ENCODE measurements at places on chromosomes 5 and 9.

DNA sequence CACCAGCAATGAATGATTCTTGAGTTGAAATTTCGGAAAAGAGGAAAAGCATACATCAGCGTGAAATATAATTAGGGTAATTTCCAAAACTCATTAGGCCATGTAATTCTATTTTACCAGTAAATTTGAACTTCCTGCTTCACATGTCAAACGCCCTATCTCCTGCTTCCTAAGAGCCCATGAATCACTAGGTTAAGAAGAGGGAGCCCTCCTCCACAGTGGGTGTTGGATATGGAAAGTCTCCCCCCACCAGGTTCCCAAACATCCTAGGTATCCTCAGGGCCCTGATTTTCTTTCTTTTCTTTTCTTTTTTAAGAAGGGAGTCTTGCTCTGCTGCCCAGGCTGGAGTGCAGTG is 115.2 kb downstream of the SUSD1 start:
- DNase-seq = no peak

- no peak for DNase-seq
Measured at GRCh38 chr5:139896718-139897117, 101.1 kb downstream of the PSD2 start.

DNA sequence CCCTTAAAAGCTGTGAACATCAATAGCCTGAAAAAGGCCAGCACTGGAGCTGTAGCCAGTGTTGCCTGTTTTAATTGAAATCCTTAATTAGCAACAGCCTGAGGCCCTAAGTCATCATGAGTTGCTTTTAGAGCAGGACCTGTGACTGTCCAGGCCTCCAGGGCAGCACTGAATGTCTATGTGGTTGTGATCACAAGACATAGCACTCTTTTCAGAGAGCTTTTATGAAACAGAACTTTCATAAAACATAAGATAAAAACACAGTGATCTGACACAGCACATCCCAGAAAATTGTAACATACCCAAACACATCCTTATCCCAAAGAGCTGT is 85.5 kb upstream of the MYO10 start:
- peak; percentile 40 for DNase-seq

GRCh38 chr5:160938532-160938931 is 86.5 kb upstream of the ATP10B start:
- DNase-seq = peak; percentile 18

DNA sequence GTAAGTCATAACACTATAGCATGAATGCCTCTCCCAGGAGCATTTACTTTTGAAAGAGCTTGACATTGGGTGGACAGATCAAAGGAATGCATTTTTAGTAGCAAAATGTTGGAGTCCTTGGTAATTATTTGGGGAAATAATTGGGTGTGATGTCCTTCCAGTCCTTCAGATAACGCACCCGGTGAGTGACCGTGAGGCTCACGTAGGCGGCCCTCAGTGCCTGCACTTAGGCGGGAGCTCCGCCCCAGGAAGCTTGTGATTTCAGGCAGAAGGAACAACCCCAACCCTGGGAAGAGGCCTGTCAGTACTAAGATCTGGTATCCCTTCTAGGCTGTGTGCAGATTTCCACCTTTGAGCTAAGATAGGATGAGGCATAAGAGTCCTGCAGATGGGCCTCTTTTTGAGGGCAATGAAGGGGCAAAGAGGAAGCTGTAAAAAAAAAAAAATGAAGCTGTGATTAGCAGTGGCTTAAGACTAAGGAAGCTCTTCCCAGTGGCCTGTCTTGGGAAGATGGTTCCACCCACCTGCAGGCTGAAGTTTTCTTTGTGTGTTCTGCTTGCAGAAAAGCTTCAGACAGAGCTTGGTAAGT is 14.9 kb downstream of the BTNL9 start:
- DNase-seq = no peak

DNA sequence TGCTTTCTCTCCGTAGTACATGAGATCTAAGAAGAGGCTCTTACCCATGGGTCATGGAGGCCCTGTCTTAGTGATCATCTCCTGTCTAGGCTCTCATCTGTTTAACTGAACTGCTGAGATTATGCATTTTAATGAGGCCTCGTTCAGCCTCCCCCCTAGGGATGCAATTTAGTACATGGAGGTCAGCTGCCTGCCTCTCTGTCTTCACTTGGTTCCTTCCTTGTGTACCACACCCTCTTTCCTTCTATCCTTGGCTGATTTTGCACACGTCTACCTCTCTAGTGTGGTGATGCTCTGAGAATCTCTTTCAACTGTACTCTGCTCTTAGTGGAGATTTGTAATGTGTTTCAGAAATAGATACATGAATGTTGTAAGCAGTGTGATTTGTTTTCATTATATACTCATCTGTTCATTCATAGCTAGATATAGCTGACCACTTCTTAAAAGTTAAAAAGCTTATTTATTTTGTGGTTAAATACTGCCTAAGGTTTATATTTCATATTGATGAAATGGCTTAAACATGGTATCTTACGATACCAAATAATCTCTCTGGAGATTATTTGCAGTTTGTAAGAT is 3.5 kb upstream of the ACTBL2 start:
- no peak for DNase-seq

- DNase-seq = no peak
Measured at GRCh38 chr9:134966697-134967546, 49.2 kb upstream of the FCN1 start.

GRCh38 chr9:124828489-124829333 is 24.5 kb upstream of the WDR38 start:
- no peak for DNase-seq

GRCh38 chr5:145294331-145294730 is 540.8 kb downstream of the PRELID2 start:
- DNase-seq = no peak

GRCh38 chr9:108290839-108291585 is 564.8 kb downstream of the ACTL7B start:
- no peak for DNase-seq

GRCh38 chr9:134734270-134734669 is 92.7 kb downstream of the COL5A1 start:
- DNase-seq = peak; percentile 60

DNA sequence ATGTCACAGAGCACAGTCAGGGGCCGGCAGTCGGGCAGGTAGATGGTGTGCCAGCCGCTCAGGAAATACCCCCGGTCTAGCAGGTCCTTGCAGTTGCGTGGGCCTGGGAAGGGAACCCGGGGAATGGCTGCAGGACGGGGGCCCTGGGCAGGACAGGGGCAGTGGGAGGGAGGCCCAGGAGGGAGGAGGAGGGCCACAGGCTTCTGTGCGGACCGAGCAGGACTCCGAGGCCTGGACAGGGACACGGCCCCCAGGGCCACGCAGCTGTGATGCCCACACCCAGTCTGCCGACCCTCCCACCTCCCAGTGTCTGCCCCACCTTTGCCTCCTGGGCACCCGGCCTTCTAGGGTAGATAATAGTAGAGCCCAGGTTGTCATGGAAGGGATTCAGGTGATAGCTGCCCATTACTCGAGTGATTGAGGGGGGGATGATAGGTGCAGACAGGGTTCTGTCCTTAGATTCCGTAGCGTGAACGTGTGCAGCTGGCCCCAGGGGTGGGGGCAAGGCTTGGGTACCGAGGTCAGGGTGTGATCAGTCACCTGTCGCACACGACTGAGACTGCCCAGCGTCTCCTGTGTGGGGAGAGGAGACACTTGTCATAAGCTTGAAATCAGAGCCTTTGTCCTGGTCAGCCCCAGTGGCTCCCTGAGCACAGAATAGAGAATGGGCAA is 4.5 kb downstream of the FCN1 start:
- no peak for DNase-seq

GRCh38 chr5:121967187-121967586 is 5.4 kb downstream of the SRFBP1 start:
- DNase-seq = no peak

DNA sequence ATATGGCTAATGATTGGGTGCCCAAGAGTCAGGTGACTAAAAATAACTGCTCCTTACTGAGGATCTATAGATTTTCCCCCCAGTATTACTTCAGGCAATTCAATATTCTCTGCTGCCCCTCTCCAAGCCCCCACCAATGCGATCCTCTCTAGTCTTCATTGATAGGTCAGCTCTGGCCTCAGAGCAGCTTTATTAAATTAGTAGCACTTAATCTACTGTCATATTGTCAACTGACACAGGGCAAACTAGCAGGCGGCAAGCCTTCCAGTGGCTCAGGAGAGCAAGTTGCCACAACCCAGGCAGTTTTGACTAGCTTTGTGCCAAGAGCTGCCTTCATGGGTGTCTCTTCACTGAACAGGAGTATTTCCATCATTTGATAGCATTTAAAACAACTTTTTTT is 462.9 kb downstream of the BNC2 start:
- no peak for DNase-seq

DNA sequence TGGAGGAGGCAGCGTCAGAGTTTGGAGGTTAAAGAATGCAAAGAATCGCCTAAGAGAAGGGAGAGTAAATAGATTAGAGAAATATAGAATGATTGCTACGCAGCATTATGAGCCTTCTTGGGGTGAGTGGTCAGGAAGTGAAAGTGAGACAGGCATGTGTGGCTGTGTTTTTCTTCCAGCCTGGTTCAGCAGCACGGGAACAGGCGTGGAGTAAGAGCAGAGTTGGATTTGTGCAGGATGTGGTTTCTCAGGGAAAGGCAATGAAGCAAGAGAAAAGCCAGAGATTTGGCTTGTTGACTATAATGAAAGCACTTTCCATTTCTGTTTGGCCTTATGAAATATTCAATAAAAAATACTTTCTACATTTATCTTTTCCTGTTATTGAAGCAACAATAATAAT is 34.3 kb upstream of the FRMD3 start:
- DNase-seq = no peak

DNA sequence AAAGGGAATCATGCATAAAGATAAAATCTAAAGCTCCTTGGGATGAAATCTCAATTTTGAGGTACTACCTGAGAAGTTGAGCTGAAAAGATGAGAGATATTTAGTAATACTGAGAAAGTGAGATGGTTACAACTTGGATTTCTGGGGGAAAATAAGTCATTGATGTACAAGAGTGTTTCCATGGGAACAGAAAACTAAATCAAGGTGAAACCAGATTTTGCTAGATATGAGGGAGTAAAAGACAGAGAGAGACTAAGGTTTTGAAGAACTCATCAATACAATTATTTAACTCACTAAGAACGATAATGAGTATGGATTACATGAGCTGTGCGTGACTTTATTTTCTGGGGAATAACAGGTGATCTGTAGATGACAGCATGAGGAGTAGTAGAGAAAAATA is 10.2 kb upstream of the ST8SIA4 start:
- no peak for DNase-seq

- no peak for DNase-seq
Measured at GRCh38 chr5:116681334-116682013, 106.9 kb upstream of the SEMA6A start.

DNA sequence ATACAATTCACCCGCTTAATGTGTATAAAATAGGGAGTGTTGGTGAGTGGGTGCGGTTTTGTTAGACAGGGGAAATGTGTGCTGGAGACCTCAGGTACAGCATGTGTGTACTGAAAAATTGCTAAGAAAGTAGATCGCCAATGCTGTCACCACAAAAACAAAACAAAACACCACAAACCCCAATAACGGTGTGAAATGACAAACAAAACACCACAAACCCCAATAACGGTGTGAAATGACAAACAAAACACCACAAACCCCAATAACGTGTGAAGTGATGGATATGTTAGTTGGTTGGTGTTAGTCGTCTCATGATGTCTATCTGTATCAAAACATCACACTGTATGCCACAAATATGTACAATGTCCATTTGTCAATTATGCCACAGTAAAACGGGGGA is 14.2 kb upstream of the GFPT2 start:
- DNase-seq = no peak

GRCh38 chr9:250625-251024 is 36.0 kb downstream of the DOCK8 start:
- no peak for DNase-seq

GRCh38 chr9:115254287-115255180 is 136.6 kb upstream of the TNC start:
- DNase-seq = no peak

DNA sequence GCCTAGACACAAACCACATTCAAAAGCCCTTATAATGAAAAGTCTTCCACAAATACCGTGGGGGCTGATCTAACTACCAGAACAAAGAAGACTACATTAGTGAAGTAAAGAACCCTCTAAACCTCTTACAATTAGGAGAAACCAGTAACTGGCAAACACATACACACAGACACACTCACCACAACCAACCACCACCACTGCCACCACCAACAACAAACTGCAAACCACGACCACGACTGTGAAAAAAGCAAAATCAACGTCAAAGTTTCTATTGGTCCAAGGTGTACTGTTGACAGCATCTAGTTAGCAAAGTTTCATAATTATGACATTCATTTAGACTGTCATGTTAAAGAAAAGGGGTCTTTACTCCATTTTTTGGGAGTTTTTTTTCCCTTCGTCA is 2.7 kb downstream of the CDO1 start:
- no peak for DNase-seq

- DNase-seq = peak; percentile 65
Measured at GRCh38 chr9:35051069-35051967, 21.1 kb downstream of the VCP start.

- DNase-seq = no peak
Measured at GRCh38 chr9:97367729-97368128, 44.2 kb upstream of the TDRD7 start.

DNA sequence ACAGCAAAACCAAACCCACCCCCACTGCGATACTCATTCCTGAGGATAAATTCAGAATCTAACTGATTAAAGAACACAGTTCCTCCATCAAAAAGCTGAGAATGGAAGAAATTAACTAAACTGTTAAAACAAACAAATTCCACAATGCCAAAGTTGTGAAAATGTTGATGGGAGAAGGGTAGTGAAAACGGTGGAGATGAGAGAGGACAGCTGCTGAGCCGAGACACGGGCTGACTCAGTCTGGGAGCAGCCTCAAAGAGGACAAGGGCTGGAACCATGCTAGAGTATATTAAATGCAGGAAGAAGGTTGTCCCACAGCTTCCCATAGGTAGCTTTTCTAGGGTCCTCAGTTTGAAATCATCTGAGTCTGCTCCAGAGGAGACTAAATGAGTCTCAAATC is 14.3 kb downstream of the ADAMTS12 start:
- no peak for DNase-seq
